CD4-positive, CD25-positive, alpha-beta regulatory T cell (primary cell): ENCODE measurements at places on chromosomes 4 and X.

DNA sequence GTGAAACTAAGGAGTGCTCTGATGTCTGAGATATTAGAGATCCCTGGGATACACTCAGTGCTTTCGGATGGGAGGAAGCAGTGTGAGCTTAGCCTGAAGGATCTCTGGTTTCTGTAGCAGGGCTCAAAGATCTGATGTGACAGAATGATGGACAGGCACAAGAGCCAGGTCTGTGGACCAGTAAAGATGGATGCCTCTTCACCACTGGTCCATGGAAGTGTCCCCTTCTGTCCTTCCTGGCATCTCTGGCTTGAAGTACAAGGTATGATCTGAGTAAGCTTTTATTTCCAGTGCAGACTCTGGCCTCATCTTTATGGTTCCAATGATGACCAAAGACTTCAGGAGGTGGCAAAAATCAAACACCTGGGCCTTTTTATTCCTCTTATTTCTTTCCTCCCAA, 88.1 kb downstream of the TBC1D9 start:
- no peaks in the 10 kb centered on the region for H3K4me1 ChIP-seq
- H3K27me3 ChIP-seq, result no peaks in the 10 kb centered on the region
- DNase-seq, result no peak
- no peak overlapping the region for H3K4me3 ChIP-seq
- no peaks in the 10 kb centered on the region for H3K36me3 ChIP-seq

- no peak overlapping the region for H3K4me3 ChIP-seq
- H3K4me1 ChIP-seq, result no peaks in the 10 kb centered on the region
- H3K27ac ChIP-seq, result no peak overlapping the region
- no peaks in the 10 kb centered on the region for H3K27me3 ChIP-seq
Measured at GRCh38 chr4:13922459-13922858, 294.9 kb upstream of the BOD1L1 start.

DNA sequence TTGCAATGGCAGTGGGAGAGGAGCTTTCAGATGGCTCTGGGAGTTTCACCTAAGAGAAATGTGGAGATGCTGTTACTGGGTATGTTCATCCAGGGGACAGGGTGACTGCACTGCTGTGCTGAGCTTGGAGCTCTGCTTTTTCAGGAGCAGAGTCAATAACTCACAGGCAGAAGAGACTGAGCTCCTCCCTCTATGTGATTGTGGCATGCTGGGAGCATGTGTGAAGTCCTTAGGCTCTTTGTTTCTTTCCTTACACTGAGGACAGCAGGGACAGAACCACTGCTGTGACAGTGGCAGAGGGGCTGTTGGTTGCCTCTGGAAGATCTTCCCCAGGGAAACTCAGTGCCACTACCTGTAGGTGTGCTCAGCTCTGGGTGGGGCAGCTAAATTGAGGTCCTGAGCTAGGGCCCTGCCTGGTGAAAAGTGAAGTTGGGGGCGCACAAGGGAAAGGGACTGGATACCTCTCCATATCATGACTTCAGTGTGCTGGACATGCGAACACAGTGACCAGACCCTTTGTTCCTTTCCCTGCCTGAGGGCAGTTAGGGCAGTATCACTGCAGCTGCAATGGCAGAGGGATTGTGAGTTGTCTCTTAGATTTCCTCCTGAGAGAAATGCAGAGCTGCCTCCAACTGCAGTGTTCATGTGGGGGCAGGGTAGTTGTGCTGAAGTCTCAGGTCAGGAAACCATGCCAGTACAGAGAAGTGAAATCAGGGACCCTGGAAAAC, 156.7 kb downstream of the TENT5D start:
- no peak overlapping the region for H3K27ac ChIP-seq
- H3K36me3 ChIP-seq, result no peaks in the 10 kb centered on the region
- H3K4me3 ChIP-seq, result no peak overlapping the region
- H3K4me1 ChIP-seq, result no peaks in the 10 kb centered on the region
- DNase-seq, result no peak
- H3K27me3 ChIP-seq, result no peaks in the 10 kb centered on the region

DNA sequence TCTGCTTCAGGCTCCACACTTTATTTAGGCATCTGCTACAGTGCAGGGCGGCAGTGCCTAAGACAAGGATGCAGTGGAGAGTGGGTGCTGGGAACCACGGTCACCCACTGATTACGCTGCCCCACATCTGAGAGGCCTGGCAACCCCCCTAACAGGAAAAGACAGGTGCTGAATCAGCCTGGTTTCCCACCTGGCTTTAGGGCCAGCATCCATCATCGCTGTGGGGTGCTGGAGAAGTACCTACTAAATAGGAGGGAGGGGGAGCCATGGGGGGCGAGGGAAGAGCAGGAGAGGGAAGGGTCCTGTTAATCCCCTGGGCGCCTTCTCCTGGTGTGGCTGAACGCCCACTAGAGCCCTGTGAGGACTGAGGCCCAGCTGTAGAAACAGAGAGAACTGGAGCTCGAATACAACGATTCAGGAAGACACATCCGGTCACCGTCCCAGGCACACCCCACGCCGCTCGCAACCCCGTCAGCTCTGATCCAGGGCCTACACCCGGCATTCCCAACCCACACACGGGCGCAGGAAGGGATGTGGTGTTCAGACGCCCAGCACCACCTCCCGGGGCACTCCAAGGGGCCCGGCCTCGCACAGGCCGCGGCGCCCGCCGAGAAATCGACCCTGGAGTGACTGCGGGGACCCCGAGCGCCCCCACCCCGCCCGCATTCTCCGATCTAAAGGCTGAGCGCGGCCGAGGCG, 554 bp downstream of the DCTD start:
- peak overlapping the region; percentile 79 for H3K27ac ChIP-seq
- H3K27me3 ChIP-seq, result no peaks in the 10 kb centered on the region
- peaks cover 23% of the 10 kb centered on the region for H3K36me3 ChIP-seq
- peak overlapping the region; percentile 61 for H3K4me3 ChIP-seq
- DNase-seq, result no peak

GRCh38 chrX:29541038-29541437, 674.3 kb upstream of the MAGEB2 start:
- no peaks in the 10 kb centered on the region for H3K36me3 ChIP-seq
- H3K27me3 ChIP-seq, result no peaks in the 10 kb centered on the region
- no peak overlapping the region for H3K27ac ChIP-seq

DNA sequence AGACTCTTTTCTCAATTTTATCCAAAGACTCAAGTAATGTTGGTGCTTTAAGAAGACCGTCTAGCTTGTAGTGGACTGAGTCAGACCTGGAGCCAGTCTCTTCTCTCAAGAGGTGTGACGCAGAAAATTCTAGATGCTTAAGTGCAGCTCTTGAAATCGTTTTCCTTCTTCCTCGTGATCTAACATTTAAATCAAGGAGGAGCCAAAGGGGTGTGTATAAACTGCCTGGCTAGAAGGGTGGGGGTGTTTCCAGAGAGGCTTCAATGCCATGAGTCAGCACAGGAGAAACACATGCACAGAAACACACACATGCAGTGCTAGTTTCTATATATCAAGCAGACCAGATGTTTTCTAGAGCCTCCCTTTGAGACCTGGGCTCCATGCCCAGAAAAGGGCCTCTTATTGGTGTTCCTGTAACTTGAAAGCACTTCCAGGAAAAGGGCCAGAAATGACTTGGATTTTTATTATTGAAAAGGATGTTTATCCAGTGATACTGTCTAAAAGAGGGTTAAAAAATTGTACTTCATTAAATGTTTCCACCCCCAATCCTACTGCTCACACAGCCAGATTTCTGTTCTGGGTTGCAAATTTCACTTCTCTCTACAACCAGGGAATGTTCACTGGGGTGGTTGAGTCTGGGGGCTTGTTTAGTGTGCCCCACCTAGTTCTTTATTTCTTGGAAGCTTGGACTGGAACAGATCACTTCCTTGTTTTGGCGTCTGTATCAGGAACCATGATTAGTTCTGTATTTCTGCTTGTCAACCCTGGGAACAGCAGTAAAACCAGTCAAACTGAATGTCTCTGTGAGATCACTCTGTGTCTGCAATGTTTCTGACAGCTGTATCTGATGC, at the start of gene CLIC2:
TSS of gene CLIC2 (minus strand) at position 129 of the 851 bp plus-strand sequence. CDS start 187 bp downstream, outside the sequence.
- no peak for DNase-seq
- no peak within 1 kb of the TSS for H3K4me3 ChIP-seq
- no peaks in the 10 kb centered on the region for H3K4me1 ChIP-seq

GRCh38 chr4:168677063-168677462, 180.2 kb downstream of the PALLD start:
- H3K4me3 ChIP-seq, result no peak overlapping the region
- H3K27ac ChIP-seq, result no peak overlapping the region
- DNase-seq, result no peak
- no peaks in the 10 kb centered on the region for H3K27me3 ChIP-seq
- no peaks in the 10 kb centered on the region for H3K36me3 ChIP-seq
- H3K4me1 ChIP-seq, result no peaks in the 10 kb centered on the region

- no peak overlapping the region for H3K4me3 ChIP-seq
- DNase-seq, result no peak
- H3K27ac ChIP-seq, result no peak overlapping the region
- no peaks in the 10 kb centered on the region for H3K27me3 ChIP-seq
- H3K36me3 ChIP-seq, result no peaks in the 10 kb centered on the region
Measured at GRCh38 chrX:77085372-77085771, 361.8 kb upstream of the FGF16 start.

GRCh38 chr4:15396157-15396800, 31.6 kb upstream of the C1QTNF7 start:
- DNase-seq, result peak; percentile 38
- peaks cover 10% of the 10 kb centered on the region for H3K4me1 ChIP-seq
- H3K36me3 ChIP-seq, result no peaks in the 10 kb centered on the region
- no peaks in the 10 kb centered on the region for H3K27me3 ChIP-seq
- H3K27ac ChIP-seq, result no peak overlapping the region

- H3K27ac ChIP-seq, result no peak overlapping the region
- H3K4me3 ChIP-seq, result no peak overlapping the region
- H3K36me3 ChIP-seq, result no peaks in the 10 kb centered on the region
Measured at GRCh38 chr4:32847461-32847860, 2127.3 kb downstream of the PCDH7 start.
